ENCODE measurements at places on chromosomes 7 and 10.
A peak's percentile ranks its signal among the peaks of the same experiment; 100 is the strongest.

DNA sequence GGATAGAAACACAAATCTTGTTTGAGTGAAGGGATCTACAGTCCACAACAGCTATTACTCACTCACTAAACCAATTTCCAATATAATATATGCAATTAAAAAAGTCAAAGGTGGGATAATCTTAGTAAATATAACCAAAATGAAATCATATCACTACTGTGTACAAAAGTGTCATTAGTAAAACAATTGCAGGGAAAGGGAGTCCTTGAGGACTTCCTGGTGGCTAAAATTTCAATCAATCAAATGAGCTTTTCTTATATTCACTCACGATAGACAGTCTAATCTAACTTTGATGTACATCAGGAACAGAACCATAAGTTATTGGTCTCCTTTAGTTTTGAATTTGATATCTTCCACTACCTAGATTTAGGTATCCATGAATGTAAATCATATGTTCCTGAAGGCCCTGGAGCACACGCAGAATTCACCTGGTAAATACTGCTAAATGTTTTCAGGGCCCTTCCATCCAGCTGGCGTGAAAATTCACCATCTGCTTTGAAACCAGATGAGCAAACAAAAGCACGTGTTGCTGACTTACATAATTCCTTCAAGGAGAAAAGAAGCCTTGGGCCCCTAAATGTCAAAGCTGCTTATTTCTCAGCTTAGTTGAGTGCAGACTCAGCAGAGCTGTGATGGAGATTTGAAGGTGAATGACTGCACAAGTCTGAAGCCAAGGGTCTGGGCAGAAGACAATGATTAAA is 159.3 kb upstream of the TMEM196 start:
- DNase-seq, result no peak

DNA sequence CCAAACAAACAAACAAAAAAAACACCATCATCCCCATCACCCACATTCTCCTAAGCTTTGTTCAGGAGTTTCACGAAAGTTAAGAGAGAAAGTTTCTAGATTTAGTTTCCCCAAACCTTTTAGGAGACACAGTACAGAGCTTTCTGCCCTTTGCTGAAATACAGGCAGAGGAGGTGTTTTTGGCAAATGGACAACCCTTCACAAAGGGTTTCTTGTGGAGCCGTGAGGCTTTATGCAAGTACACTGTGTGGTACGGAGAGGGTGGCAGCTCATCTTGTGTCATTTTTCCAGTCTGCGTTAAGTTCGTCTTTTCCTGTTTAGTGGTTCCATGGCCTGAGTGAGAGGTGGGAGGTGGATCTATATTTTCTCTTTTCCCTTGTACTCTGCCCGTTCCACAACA is 215.5 kb upstream of the PRKCQ start:
- DNase-seq, result no peak

- no peak for DNase-seq
These were observed 10.3 kb downstream of the SP8 start for GRCh38 chr7:20776214-20776911.

DNA sequence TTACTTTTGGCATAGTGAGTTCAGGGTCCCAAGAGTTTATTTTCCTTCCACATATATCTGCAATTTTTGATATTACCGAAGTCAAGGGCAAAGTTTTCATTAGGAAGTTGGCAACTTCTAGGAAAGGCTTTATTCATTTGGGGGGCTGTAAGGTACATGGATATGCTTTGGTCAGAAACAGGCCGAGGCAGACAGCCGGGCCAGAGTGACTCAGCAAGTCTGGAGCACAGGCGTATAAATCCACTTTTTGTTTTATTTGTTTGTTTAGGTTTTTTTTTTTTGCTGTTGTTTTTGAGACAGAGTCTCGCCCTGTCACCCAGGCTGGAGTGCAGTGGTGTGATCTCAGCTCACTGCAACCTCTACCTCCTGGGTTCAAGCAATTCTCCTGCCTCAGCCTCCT is 3.7 kb downstream of the ZNF680 start:
- DNase-seq, result no peak

GRCh38 chr10:12510501-12510941 is 161.2 kb downstream of the CAMK1D start:
- no peak for DNase-seq

GRCh38 chr7:3998060-3998459 is 684.0 kb upstream of the FOXK1 start:
- no peak for DNase-seq

DNA sequence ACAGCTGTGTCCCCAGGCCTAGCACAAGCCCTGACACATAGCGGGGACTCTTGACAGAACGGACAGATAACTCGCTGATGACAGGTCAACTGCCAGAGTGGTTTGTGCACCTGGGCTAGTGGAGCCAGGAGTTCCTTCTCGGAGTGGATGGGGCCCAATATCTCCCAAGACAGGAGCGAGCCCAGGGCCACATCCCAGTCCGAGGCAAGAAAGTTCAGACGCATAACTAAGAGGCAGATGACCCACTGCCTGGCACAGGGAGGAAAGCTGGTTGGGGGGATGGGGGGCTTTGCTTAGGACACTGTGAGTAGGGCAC is 69.6 kb upstream of the ZNF479 start:
- DNase-seq, result no peak

- no peak for DNase-seq
These were observed 70.2 kb upstream of the CCDC71L start for GRCh38 chr7:106731187-106731586.

DNA sequence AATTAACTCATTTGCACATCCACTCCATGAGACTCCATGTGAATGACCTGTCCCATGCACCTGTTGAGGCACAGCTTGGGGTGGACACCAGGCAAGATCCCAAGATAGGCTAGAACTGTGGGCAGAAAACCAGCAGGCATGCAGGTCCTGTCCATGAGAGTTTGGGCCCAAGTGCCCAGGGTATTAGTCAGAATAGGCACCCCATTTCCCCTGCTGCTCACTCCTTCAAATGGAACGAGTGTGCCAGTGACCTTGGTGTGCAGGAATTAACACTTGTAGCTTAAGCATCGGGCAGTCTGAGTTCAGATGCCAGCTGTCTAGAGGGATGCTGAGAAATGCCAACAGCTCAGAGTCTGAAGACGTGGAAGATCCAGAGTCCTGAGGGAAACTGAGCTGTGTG is 254.1 kb upstream of the GLI3 start:
- DNase-seq, result no peak

DNA sequence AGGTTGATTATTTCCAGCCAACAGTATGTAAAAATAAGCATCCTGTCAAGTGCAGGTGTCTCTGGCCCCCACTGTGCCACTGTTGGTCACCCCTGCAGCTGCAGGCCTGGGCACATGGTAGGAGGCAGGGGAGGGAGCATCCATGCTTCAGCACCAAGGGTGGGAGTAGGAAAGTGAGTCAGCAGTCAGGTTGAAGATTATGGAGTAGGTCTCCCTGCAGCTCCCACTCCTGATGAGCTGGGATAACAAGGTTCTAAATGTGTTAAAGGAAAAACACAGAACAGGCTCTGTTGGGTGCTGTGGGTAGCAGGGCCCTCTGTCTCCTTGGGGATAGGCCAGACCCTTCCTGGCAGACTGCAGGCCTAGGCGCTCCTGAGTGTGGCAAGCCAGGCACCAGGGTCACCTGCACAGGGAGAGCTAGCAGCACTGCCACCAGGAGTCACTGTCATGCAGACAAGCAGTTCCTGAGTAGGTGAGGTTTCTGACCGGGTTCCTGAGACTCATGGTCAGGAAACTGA is 59.3 kb downstream of the NUDCD3 start:
- DNase-seq, result no peak

- DNase-seq, result no peak
These were observed 21.4 kb downstream of the CCAR1 start for GRCh38 chr10:68742397-68742796.

GRCh38 chr10:11721806-11722205 is 20.4 kb upstream of the ECHDC3 start:
- DNase-seq, result no peak

DNA sequence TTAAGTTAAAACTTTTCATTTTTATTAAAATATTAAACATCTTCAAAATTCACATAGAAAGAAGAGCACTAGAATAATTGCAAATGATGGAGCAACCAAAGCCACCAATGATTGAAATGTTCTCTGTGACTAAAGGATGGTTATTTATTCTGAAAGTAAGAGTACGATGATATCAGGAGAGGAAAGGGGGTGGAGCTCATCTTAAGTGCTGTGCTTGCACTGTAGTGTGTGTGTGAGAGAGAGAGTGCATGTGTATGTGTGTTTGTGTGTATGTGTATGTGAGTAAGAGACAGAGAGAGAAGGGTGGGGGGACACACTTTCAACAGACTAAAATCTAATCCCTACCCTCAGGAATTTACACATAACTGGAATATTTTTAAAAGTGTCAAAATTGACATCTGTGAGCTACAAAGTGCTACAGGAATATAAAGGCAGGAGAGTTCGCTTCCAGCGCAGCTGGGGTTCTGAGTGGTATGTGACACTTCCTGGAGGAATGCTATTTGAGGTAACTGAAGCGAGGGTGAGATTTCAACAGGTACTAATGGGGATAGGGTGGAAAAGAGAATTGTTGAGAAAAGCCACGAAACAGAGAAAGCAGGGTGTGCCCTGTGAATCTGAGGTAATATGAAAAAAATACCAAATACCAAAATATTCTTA is 57.2 kb upstream of the SMNDC1 start:
- no peak for DNase-seq

GRCh38 chr7:607938-608337 is 88.3 kb upstream of the PDGFA start:
- no peak for DNase-seq

- no peak for DNase-seq
These were observed 98.9 kb upstream of the WAC start for GRCh38 chr10:28434063-28434462.

- DNase-seq, result no peak
These were observed 214.6 kb upstream of the TPK1 start for GRCh38 chr7:145050415-145050814.

GRCh38 chr10:9682802-9683201 is 1334.9 kb upstream of the CELF2 start:
- no peak for DNase-seq

DNA sequence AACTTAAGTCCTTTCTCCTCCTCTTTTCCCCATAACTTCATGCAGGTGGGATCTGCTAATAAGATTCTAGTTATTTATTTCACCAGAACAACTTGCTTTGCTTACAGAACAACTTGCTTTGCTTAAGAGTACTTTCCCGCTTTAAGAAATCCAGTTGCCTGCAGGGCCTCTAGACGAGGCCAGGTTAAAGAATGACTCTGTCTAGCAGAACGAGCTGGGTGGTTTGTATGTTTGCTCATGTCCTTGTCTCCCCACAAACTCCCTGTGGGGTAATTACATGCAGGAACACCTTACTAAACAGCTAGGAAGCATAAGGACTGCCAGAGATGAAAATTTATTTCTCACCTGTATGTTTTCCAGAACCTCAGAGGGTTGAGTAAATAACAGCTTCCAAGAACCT is 8.8 kb upstream of the FZD8 start:
- DNase-seq, result no peak

- no peak for DNase-seq
These were observed 95.0 kb downstream of the DYNC1I1 start for GRCh38 chr7:95867309-95867708.

DNA sequence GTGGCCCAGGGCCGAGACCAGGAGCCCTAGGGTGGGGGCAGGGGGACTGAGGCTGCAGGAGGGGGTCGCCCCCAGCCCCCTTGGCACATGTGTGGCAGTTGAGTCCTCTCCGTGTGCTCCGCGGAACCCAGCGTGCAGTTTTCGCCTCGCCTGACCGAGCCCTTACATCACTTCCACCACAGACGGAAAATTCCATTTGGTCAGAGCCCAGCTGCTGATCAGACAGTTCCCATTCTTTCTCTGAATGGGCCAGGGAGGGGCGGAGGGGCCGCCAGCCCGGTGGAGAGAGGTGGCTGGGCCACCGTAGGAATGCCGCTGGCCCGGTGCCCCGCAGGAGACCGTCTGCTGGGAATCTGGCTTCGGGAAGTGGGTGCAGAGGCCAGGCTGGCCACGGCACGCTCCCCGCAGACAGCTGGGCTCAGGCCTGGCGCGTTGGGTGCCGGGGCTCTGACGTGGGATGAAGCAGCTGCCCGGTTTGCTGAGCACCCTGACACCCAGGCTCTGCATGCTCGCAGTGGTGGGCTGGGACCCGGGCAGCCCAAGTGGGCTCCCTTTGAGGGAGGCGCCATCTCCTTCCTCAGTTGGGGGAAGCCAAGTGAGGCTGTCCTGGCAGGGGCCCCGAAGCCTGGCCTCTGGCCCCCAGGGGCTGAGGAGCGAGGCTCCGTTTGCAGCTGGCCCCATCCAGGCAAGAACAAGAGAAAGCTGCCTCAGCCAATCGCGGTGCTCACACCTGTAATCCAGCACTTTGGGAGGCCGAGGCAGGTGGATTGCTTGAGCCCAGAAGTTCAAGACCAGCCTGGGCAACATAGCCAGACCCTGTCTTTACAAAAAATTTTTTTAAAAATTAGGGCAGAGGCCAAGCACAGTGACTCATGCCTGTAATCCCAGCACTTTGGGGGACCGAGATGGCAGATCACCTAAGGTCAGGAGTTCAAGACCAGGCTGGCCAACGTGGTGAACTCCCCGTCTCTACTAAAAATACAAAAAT is 9.9 kb downstream of the TTYH3 start:
- peak; percentile 71 for DNase-seq

DNA sequence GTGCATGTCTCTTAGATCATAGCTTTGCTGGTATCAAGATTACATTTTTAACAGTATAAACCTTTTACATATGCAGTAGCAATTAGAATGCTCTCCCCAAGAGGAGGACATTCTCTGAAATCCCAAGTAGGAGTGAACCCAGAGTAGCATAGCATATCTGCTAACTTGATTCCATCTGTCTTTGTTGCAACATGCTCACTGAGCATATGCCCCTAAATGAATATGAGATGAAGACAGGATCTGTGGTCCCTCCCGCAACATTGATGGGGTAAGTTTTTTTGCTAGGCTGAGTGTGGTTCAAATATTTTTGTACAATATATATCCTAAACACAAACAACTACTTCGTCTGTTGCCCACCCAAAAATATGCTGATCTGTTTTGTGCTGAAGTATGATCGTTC is 534.2 kb upstream of the C7orf33 start:
- DNase-seq, result no peak

DNA sequence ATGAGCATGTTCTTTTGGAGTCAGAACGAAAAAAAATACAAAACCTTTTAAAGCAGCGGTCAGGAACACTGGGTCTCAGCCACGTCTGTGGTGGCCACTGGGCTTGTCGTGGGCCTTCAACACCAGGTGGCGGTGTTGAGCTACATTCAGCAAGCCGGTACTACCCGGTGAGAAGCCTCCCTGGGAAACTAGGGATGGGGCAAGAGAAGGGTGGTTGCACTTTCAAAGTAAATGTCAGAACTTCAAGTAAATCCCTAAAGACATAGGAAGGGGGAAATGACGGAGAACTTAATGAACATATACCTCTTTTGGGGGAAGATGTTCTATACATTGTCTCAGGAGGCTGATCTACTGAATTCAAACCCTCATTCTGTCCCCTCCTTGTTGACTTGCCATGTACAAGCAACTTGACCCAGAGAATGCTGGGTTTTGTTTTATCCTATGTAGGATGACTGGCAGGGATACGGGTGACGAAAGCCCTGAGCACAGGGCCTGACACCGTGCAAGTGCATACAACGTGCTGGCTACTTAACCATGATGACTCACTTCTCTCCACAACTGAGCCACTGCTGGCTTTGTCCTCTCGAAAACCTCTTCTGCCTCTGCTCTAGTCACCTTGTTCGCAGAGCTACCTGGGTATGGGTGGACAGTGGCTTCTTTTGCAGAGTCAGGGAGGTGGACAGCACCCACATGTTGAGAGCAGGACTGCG is 49.0 kb upstream of the BAMBI start:
- DNase-seq, result peak; percentile 19
